Smooth muscle cell of trachea (primary cell): ENCODE measurements at places on chromosomes 4 and X. TPM values are rescaled to one million over a fixed set of nuclear protein-coding genes. Genes with fewer than 3 reads are reported as not detected.

The ENAM gene
- 0.17 and 0.44 TPM in 2 replicates for total RNA-seq

The ENPEP gene
- total RNA-seq = 0.33 and 0.87 TPM in 2 replicates

The RAI2 gene
- 2.2 and 5.8 TPM in 2 replicates for total RNA-seq

The HELT gene
- not detected in 2 replicates for total RNA-seq

The TMEM156 gene
- total RNA-seq = 0.15 TPM in 1 of 2 replicates, not detected in the other

The IL9R gene
- total RNA-seq = 0.15 TPM in 1 of 2 replicates, not detected in the other

The SMPX gene
- total RNA-seq = not detected in 2 replicates

The MAGEA2 gene
- total RNA-seq = not detected in 2 replicates

The REELD1 gene
- not detected in 2 replicates for total RNA-seq

The LGI2 gene
- total RNA-seq = under 0.01 TPM in 1 of 2 replicates, not detected in the other

The AMTN gene
- total RNA-seq = not detected in 2 replicates

The TCP11X2 gene
- total RNA-seq = not detected in 2 replicates

The TLL1 gene
- 0.15 and 0.17 TPM in 2 replicates for total RNA-seq

The CWH43 gene
- not detected in 2 replicates for total RNA-seq

The FOXR2 gene
- not detected in 2 replicates for total RNA-seq

The NXF2 gene
- not detected in 2 replicates for total RNA-seq

The NRK gene
- total RNA-seq = 0.17 and 0.87 TPM in 2 replicates
